ENCODE measurements at places on chromosomes 7 and 10.
A peak's percentile ranks its signal among the peaks of the same experiment; 100 is the strongest.

- DNase-seq = no peak
These were observed 82.1 kb upstream of the PPP2R2D start for GRCh38 chr10:131818510-131819234.

GRCh38 chr7:66099551-66100407 lies 14.9 kb upstream of the CRCP start:
- DNase-seq = peak; percentile 1

- no peak for DNase-seq
These were observed 47.1 kb downstream of the MTURN start for GRCh38 chr7:30181736-30182522.

DNA sequence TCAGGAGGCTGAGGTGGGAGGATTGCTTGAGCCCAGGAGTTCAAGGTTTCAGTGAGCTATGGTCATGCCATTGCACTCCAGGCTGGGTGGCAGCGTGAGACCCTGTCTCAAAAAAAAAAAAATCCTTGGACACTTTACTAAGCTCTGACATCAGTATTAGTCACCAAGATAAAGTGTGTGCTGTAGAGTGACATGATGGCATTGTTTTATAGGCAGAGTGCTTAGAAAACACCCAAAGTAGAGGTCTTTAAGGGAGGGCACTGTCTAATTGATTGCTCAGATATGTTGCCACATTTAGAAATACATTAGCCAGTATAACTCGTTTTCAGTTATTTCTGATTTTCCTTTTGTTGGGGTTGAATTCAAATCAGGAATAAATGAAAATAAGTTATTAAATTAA lies 235.9 kb downstream of the REEP3 start:
- DNase-seq = no peak

- no peak for DNase-seq
These were observed 203.6 kb downstream of the ZNF365 start for GRCh38 chr10:62577666-62578291.

- DNase-seq = no peak
These were observed 37.4 kb downstream of the MACROH2A2 start for GRCh38 chr10:70090013-70090412.

DNA sequence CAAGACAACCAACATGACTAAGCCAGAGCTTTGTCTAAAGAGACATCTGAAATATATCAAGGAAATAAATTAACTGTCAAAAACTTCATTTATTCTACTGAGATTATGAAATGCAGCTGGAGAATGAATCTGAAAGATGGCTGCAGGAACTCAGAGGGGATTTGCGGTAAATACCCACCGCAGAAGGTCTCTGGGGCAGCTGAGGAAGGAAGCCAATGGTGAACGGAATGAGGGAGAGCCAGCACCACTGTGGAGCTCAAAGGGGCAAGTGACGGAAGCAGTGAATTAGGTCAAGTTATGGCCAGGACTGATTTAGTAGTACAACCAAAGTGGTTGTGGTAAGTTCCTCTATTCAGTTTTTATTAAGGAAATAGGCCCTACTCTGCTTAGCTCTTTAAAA lies 215.3 kb upstream of the GLI3 start:
- no peak for DNase-seq

DNA sequence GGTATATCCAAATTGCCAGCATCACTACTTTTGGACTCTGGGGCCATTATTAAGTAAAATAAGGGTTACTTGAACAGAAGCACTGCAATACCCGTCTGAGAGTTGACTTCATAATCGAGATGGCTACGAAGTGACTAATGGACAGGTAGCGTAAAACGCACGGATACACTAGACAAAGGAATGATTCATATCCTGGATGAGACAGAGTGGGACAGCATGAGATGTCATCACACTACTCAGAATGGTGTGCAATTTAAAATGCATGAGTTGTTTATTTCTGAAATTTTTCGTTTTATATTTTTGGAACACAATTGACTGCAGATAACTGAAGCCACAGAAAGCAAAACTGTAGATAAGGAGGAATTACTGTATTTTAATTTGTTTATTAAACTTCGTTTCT lies 421.5 kb upstream of the LRGUK start:
- DNase-seq = no peak

DNA sequence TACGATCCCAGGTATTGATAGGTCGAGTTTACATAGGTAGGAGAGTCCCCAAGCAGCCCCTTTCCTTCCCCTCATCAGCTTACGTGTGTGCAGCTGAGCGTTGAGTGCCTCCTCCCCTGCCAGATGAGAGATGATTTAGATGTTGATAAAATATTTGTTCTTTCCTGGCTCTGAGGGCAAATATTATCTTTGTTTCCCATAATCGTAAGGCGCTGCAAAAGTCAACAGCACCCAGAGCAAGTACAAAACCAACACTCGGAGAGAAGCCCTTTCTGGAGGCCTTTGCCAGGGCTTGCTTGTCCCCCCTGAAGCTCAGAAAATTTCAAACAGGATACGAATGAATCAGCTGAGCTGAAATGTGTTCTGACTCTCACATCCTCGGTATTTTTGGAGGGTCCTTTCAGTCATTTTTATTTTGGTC lies 683.2 kb downstream of the LRMDA start:
- no peak for DNase-seq

DNA sequence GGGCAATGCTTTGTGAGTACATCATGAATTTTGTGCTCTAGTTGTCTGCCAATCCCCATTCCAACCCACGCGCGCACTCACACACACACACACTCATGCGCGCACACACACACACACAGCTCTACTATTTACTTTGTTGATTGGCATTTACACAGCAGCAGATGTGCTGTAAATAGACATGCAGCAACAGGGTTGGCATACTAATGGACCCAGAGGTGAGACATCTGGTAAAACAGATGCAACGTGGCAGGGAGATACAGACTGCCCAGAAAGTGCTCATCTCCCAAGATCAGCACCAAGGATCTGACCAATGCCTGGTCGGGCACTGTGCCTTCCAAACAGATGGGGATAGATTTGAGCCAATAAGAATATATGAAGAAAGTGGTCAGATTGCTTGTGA lies 873.0 kb downstream of the SORCS3 start:
- DNase-seq = no peak

DNA sequence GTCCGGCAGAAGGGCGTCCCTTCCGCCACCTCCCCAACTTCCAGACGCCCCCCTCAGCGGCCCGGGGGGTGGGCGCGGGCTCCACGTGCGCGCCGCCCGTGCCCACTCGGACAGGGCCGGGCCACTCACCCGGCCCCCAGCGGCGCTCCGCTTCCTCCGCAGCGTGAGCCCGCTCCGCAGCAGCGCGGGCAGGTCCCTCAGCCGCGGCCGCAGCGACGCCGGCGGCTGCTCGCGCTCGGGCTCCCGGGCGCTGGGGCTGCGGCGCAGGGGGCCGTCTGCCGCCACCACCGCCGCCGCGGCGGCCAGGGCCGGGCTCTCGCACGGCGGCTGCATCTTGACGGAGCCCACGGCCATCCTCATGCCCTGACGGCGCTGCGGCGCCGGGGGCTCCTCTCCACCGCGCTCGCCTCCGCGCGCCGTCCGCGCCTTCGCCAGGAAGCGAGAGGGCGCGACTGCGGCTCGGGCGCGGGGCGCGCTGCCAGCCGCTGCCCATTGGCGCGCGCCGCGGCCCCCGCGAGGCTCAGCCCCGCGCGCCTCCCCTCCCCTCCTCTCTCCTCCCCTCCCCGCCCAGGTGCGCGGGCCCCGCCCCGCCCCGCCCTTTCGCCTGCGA lies at the start of gene RAPGEF5:
Gene RAPGEF5 (minus strand): TSS at position 454 of the 610 bp plus-strand sequence. CDS start 94 bp downstream, at position 360.
- no peak for DNase-seq

Data from esophagus squamous epithelium (tissue), 5 donors.